ENCODE measurements at places on chromosomes 4 and X.

GRCh38 chrX:68571292-68571609 lies 72.4 kb downstream of the YIPF6 start:
- no peak for DNase-seq

- DNase-seq, result peak; percentile 71
Observed at GRCh38 chr4:85147481-85148076, 181.1 kb upstream of the WDFY3 start.

DNA sequence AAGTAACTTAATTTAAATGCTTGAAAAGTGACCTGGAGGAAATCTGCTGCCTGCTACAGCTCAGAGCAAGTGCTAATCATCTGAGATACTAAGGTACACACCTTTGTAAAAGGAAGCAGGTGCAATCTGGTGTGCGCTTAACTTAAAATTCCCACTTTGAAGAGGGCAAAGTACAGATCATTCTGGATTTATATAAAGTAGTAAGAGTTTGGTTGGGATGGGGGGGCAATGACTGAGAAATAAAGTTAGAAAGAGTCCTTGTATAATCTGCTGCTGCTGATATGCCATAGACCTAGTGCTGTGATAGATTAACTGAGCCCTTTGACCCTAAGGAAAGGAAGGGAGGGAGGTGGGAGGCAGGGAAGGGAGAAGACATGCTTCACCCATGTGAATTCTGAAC lies 141.0 kb downstream of the MTNR1A start:
- DNase-seq, result no peak

GRCh38 chr4:107935246-107935645 lies 3.9 kb downstream of the CYP2U1 start:
- DNase-seq, result no peak

DNA sequence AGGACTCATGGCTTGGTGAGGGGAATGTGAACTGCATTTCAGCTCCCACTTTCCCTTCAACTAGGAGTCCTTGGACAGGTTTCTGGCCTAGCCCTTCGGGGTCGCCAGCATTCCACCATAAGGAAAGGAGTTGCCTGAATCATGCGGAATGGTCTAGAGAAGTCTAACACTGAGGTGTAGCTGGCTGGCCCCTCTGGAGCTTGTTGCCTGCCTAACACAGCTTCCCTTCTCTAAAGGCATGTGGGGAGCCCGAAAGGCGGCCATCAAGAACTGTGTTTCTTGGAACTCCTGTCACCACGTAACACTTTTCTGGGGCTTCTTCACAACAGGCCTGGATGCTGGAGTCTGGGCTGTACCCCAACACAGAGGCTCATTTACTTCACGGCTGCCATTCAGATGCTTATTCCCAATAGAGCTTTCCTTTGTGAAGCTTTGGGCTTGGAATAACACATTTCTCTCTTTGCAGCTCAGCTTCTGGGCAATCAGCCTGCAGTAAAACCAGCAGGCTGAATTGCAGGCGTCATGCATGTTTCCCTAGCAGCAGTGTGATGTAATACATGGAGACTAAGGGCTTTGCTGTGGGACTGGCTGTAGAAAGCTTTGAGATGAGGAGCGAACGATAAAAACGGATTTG lies 5.4 kb downstream of the GABRQ start:
- DNase-seq, result no peak

DNA sequence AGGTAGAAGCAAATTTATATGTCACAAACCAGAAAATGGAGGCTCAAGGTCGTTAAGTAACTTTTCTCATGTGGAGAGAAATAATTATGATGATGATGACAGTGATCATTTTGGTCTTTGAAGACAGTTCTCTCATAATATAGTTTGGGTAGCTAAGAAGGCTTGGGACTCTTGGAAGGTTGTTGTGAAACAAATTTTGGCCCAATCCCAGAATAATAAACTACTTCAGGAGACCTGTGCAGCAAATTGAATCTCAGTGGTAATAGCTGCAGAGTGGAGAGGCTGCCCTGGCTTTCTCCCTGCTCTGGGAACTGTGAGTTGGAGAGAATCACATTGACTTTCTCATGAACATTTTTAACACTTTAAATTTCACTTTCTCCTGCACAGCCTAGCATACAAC lies 217.2 kb upstream of the BOD1L1 start:
- no peak for DNase-seq

DNA sequence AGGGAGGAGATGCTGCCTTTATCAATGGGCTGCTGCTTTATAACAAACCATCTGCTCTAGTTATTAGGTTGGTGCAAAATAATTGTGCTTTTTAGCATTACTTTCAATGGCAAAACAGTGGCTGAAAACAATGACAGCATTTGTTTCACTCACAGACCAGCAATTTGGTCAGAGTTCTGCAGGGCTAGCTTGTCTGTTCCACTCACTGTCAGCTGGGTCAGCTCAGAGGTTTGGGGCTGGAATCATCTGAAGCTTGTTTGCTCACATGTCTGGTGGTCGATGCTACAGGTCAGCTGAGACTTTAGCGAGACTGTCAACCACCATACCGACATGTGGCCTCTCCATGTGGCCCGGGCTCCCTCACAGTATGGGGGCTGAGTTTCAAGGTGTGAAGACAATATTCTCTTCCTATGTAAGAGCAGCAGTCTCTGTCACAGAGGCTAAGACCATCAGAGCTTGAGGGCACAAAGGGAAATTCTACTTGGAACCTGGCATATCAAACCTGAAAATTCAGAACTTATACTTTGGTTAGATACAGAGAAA lies 81.3 kb upstream of the LIMCH1 start:
- DNase-seq, result no peak

DNA sequence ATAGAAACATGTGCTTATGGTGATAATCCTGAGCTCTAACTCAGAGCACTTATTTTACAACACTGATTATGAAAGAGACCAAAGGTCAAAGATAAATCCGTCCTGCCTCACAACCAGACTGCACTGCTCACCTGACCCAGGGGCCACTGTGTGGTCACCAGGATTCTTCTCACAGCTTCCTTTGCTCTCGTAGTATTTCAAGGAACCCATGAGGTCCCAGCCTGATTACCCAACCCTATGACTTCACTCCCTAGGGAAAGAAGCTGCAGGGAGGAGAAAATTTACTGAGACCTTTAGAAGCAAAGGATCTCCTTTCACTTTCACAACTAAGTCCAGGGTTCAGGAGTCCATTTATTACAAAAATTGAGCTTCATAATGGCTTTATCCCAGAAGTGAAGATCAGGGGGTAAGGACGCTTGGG lies 9.6 kb downstream of the SLC25A5 start:
- DNase-seq, result no peak

Data from NCI-H345 (cell line).